ENCODE measurements at places on chromosomes 3 and 15.
A peak's percentile ranks its signal among the peaks of the same experiment; 100 is the strongest.

GRCh38 chr3:42159706-42160472 lies 68.7 kb downstream of the TRAK1 start:
- peak; percentile 10 for DNase-seq

DNA sequence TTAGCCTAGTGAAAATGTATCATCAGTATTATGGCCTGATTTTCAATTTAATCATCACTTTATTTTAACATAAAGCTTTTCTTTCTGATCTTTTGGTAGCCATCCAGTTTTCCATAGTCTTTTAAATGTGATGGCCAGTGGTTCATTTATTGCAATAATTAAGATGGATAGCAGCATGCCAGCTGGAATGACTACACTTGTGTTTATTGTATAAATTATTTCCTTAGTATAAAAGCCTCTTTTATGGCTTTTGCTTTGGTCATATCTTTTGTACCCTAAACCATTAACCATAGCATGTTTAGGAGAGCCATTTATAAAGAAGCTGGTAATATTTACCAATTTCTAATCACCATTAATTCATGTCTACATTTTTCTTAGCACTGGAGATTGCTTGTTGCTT lies 31.7 kb downstream of the ALCAM start:
- DNase-seq, result no peak

DNA sequence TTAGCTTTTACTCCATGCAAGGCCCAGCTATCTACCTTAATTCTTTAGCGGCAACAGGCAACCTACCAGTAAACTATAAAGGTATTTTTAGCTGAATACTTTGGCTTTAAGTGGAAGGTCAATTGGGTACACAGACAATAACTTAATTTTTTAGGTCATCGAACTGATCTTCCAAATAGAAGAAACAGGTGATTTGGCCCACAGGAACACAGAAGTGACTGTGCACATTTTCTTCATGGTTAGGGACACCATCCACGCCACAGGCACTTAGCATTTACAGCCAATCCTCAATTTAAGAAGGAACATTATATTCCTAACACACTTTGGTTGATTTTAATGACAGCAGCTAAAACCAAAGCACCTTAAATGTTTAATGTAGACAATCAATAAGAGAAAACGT lies 1.9 kb downstream of the ARPP19 start:
- no peak for DNase-seq

DNA sequence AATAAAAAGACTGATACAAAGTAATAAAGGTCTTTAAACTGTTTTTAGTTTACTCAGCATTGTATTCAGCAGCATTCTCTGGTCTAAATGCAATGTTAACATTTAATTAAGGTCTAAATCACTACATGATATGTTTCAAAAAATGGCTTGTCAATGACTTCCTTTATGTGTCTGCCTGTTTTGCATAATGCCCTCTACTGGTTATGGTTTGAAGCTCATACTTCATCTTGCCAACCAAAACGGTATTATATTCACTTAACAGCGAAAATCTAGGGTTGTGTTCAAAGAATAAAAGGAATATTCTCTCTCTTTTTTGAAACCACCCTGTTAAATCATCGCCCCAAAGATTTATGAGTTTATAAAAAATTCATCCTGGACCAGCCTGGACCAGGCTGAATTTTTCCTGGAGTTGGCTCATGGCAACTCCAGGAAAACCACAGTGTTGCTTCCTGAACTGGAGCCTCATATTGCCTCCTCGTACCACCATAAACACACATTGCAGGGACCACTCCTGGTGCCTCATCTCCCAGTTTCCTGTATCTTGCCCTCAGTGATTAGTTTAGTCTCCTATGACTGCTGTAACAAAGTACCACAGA lies 6.7 kb upstream of the NCEH1 start:
- no peak for DNase-seq

DNA sequence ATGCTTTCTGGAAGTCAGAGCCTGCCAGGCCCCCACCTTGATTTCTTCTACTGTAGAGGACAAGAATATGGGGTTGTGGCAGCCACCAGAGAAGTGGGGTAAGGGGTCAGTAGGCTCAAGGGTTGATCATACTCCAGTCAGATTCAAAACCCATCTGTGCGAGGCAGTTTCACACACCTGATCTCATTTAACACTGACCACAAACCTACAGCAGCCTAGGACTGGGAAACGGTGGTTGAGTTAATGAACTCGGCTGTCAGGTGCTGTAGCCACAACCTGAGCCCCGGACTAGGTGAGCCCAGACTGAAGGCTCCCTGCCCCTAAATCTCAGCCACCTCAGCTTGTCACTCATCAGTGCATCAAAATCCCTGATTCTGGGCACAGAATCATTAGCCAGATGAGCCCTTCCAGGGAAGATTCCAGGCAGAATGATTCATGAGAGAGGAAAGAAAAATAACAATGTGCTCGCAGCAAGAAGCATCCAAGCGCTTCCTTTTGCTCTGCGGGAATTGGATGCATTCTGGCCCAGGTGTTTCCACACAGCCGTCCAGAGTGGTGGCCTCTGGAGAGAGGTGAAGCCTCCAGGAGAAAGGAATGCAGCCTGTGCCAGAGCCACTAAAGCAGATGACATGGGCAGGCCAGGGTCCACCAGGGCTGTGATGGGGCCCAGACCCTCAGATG lies 102.1 kb downstream of the SRGAP3 start:
- no peak for DNase-seq

GRCh38 chr15:81968691-81969090 lies 77.1 kb downstream of the MEX3B start:
- no peak for DNase-seq

DNA sequence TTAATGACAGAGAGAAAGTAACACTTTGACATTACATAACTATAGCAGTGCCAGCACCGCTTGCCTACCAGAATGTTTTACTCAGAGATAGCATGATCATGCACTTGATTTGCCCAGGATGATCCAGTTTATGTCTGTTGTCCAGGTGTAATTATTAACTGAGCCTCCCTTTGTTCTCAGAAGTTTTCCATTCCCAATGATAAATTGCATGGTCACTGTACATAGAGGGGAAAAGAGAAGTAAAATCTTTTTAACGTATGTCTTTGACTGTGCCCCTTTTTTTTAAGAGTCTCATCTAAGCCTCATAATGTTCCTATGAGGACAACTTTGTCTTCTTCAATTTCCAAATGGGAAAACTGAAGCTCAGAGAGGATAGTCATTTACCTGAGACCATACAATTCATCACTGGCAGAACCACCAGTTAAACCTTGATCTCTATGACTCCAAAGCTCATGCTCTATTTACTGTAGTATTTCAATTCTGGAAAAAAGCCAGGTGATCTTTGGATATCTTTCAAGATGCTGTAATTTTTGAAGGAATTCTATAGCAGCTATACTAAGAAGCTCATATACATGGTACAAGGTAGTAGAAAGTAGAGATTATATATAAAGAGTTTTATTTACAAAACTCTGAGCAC lies 25.1 kb downstream of the C3orf85 start:
- peak; percentile 8 for DNase-seq

GRCh38 chr3:145903472-145904013 lies 257.4 kb downstream of the PLOD2 start:
- no peak for DNase-seq

Measured in RCC 7860 (cell line).